ENCODE measurements at places on chromosomes 12 and 14.

- no peak for DNase-seq
Measured at GRCh38 chr12:6161124-6161882, 36.8 kb upstream of the VWF start.

GRCh38 chr12:79141776-79142175 is 277.2 kb downstream of the SYT1 start:
- DNase-seq = no peak

GRCh38 chr12:105109465-105110212 is 2.1 kb downstream of the WASHC4 start:
- DNase-seq = no peak

DNA sequence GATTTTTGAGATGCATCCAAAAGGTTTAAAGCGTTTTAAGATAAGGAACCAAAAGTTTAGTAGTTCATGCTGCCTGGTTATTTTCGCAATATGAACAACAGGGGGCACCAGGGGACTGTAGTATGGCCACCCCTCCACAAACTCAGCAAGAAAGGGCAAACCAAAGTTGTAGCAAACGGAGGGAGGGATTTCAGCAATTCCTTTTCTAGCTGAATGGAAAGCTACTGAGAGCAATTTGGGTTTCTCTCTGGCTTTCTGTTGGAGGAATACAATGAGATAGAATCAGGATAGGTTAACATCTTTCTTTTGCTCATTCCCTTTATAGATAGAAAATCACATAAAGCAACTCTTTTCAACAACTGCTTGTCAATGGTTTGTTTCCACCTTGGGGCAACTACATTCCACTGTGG is 62.5 kb downstream of the DRAM1 start:
- no peak for DNase-seq

- no peak for DNase-seq
Measured at GRCh38 chr12:108807476-108807875, 49.9 kb downstream of the SSH1 start.

GRCh38 chr12:122403831-122404230 is 18.6 kb downstream of the CLIP1 start:
- no peak for DNase-seq

GRCh38 chr14:69868363-69868963 is 10.8 kb upstream of the SMOC1 start:
- DNase-seq = no peak

DNA sequence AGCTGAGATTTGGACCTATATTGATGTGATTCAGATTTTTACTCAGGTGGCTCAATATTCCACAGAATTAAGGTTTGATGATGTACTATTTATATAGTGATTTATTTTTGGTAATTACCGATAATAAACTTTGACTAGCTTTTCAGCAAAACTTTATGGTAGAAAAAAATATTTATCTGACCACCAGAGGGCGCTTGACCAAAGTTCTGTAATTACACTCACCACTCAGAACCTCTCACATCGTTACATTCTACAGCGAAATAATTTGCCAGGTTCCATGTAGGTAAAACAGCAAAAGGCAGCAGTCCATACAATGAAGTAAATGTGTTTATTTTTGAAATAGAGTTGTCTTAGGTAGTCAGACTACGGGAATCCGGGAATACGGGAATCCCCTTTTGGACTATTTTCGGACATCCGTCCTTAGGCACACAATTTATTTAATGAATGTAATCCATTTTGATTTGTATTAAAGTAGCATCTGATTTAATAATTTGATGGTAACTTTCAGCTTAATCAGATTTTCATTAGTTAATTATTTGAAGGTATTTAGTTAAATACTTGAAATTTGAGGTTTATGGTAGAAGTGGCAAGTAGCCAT is 143.0 kb upstream of the DDHD1 start:
- DNase-seq = no peak

DNA sequence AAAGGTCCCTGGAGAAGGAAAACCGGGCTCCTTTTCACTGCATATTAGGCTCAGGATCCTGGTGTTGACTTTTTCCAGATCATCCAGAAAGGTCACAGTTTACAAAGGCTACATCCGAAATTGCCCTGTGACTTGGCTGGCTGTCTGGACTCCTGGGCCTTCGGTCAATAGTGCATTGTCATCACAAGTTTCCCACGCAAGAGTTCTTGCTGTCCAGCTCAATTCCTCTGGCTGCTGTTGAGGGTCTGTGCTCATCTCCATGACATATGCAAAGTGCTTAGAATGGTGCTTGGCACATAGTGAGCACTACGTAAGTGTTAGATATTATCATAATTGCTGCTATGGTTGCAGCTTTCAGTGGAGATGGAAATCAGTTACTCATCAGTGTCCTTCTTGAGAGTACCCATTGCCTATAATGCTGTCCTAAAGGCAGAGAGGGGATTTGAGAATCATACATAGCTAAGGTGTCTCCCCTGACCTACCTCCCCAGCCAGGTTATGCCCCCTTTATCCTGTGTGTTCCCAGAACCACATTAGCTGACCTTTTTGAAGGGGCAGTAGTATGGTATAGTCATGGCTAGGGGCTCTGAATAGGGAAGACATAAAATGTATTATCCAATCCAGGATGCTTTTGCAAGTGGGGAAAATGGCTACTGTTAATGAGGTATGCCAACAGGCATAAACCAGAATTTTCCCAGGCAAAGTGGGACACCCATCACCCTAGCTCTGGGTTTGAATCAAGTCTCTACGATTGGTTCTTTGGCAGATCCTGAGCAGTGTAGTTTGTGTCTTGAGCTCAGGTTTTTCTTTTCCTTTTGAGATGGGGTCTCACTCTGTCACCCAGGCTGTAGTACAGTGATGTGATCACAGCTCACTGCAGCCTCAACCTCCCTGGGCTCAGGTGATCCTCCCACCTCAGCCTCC is 132.0 kb upstream of the CCND2 start:
- DNase-seq = no peak

DNA sequence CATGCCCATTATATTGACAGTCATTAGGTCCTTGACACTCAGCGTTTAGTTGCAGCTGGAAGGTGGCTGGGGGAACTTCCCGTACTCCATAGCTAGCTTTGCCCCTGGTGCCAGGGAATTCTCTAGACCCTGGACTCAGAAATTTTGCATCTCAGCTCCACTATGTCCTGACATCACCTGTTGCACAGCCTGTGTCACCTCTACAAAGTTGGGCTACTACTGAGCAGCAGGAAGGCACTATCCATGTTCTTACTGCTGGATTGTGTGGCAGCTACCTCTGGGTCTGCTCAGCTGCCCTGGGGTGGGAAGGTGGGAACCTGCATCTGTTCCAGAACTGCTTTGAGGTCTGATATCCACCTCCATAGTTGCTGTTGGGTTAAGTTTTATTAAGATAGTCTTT is 11.0 kb downstream of the KCNJ8 start:
- DNase-seq = no peak

DNA sequence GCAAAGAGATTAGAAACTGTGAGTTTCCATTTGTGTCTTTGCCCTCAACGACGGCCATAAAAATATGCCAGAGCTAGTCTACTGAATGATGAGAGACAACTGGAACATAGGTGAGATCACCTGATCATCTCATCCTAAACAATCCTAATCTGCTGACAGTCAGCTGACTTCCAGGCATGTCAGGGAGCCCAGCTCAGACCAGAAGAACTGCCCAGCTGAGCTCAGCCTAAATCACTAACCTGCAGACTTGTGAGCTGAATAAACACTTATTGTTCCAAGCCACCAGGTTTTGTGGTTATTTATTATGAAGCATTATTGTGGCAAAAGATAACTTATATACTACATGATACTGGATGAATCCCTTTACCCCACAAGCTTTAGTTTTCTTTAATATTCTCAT is 118.9 kb upstream of the PLEKHG7 start:
- DNase-seq = no peak

DNA sequence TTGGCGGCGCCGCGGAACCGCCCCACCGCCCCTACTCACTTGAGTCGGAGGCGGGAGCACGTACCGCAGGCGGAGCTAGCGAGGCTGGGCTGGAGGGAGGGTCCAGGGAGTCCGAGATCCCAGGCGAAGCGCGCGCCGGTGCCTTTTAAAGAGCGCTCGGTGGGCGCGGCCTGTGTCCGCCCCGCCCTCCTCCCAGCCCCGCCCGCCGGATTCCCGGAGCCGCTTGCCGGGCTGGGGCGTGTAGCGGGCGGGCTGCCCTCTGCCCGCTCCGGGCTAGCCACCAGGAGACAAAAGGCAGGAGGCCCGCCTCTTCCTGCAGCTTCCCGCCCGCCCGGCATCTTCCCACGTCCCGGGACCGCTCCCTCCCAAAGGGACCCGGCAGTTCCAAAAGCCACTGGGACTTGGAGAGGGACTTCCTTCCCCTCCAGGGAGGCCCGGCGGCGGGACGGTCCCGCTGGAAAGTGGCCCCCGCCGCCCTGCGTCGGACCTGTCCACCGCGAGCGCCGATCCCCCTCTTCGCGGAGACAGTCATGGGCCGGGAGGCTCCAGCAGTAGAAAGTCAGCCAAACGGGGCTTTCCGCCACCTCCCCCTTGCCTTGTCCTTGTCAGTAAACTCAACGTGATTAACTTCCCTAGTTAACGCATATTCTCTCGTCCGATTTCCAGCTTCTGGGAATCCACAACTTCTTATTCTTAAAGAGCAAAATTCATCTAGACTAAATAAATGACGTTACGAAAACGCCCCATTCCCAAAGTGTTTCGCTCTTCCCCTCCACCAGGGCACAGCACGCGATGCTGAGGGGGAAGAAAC is at the start of gene CSRP2:
TSS of gene CSRP2 (minus strand) at position 121 of the 811 bp plus-strand sequence. CDS start 12,759 bp downstream, outside the sequence.
- peak; percentile 27 for DNase-seq

GRCh38 chr14:54116198-54116885 is 159.7 kb upstream of the BMP4 start:
- DNase-seq = no peak

- no peak for DNase-seq
Measured at GRCh38 chr14:91280129-91280528, 35.6 kb upstream of the GPR68 start.

- no peak for DNase-seq
Measured at GRCh38 chr14:90624732-90625400, 191.4 kb downstream of the TTC7B start.

DNA sequence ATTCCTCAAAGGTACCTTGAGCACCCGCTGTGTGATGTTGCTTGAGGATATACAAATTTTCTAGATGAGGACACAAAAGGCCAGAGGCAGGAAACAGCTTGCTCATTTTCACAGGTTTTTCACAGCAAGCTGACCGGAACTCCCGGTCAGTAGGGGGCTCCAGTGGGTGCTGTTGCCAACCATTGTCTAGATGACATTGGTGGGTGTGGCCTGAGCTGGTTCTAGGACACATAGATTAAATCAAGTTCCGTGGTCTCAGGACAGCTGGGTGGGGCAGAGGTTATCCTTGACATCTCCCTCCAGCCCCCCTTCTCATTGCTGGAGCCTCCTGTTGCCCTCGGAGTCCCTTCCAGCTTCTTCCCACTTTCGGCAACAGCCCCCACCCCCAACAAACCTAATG is 153.6 kb upstream of the FKBP4 start:
- DNase-seq = no peak

- no peak for DNase-seq
Measured at GRCh38 chr14:33962016-33962415, 11.1 kb upstream of the EGLN3 start.

GRCh38 chr12:105330931-105331804 is 677 bp downstream of the C12orf75 start:
- DNase-seq = peak; percentile 21

DNA sequence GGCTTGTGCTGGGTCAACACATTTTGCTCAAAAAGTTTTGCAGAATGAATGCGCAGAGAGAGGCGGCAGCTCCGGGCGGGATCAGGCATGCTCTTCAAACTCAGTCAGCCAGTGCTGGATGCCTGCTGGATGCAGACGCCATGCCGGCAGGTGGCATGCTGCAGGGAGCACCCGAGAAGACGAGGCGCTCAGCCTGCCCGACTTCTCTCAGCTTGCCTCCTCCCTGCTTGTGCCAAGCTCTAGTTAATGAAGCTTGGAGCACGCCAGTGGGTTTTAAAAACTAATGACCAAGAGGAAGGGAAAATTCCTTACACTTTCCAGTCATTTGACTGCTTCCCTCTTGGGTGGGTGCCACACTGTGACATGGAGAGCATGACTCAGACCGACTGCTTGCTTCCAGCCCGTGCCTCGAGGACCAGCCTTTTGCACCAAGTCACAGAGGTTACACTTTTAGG is 39.8 kb downstream of the SLC24A4 start:
- DNase-seq = no peak

Data from stimulated activated CD8-positive, alpha-beta memory T cell treated with anti-CD3 and anti-CD28 coated beads, Interleukin-12 subunit alpha, Interleukin-12 subunit beta, amount 100 ng/mL, for 4 hours (primary cell).